ENCODE measurements at places on chromosomes 11 and 22.

- DNase-seq, result no peak
These were observed 146.8 kb downstream of the ENTHD1 start for GRCh38 chr22:39746600-39747262.

- DNase-seq, result no peak
These were observed 258.0 kb downstream of the TENM4 start for GRCh38 chr11:79182794-79183193.

GRCh38 chr11:121090145-121090721, 10.8 kb upstream of the TECTA start:
- no peak for DNase-seq

DNA sequence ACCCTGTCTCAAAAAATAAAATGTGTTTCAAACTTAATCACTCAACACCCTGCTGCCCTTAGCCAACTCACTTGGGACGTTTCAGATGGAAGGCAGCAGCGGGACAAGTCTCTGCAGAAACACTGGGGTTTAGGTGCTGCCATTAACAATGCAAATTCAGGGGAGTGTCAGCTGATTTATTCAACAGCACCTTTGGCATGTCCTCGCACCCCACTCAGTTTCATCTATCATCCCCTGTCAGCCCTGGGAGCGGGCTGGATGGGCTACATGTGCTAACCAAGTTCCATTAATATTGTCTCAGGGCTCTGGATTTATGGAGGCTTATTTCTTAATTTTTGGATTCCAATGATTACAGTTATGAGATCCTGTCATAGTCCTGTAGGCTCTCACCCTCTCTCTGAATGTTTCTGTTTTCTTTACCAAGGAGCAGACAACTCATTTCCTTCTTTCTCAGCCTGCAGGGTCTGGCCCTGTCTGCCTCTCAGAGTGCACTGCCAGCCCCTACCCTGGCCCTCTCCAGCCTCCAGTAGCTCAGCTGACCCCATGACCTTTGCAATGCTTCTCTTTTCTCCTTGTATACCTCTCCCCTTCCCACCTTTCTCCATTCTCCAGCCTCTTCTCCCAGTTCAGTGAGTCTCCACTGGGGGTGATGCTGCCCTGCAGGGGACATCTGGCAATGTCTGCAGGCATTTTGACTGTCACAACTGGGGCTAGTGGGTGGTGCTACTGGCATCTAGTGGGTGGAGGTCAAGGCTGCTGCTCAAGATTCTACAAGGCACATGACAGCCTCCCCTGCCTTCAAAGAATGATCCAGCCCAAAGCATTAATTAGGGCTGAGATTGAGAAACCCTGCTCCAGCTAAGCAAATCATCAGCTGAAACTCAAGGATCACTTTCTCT, 79.0 kb downstream of the APIP start:
- no peak for DNase-seq

- no peak for DNase-seq
These were observed 48.8 kb downstream of the SMCO4 start for GRCh38 chr11:93494357-93494756.

DNA sequence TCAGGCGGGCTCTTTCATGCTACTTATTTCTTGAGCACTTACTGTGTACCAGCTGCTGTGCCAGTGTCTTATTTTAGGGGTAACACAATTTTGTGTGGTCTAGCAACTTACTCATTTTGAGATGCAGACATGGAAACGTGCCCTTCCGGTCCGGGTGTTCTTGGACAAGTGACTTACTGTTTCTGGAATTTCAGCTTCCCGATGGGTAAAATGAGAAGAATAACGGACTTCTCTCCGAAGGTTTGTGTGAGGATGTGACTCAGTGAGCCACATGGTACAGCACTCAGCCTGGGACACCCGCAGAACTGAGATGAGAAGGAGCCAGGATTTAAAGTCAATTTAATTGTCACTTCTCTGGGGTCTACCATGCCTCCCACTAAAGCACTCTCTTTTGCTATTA, 114.5 kb upstream of the SYT13 start:
- DNase-seq, result no peak

DNA sequence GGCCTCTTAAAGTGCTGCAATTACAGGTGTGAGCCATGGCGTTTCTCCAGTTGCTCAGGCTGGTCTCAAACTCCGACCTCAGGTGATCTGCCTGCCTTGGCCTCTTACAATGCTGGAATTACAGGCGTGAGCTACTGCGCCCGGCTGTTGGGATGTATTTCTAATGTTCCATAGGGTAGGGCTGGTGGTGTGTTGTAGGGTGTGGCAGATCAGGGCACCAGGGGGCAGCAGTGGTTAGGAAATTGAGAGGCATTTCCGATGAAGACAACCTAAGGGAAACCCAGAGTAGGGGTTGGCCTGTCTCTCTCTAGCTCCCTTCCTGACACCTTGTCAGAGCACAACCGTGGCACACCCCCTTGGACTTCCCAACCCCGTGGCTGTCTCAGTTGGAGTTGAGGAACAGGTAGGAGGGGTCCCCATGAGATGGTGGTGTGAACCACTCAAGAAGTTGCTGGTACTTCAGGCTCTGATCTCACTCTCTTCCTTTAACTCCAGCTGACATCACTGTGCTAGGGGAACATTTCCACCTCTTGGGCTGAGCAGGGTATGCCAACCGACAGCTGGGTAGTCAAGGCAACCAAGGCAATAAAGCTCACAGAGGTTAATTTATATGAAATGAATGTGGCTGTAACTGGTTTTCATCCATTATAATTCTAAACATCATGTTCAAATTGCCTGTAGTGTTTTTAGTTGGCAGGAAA, 33.0 kb downstream of the YWHAH start:
- peak; percentile 63 for DNase-seq

- no peak for DNase-seq
These were observed 59.9 kb downstream of the LARGE1 start for GRCh38 chr22:33860386-33860785.

DNA sequence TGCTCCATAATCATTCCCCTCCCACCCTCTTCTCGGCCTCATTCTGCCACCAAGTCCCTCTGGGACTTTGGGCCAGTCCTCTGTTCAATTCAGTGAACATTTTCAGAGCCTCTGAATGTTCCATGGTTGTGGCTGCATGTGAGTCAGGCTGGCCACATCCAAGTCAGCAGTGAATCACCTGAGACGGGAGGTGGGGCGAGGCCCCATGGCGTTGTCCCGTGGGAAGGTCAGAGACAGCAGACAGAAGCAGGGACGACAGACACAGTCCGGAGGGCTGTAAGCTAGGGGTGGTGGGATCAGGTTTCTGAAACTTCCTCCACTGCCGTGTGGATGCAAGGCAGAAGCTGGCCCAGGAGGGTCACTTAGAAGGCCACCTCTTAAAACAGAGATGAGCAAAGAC, 324.8 kb downstream of the MN1 start:
- DNase-seq, result no peak

GRCh38 chr22:49701380-49702067, 126.1 kb downstream of the BRD1 start:
- peak; percentile 26 for DNase-seq

DNA sequence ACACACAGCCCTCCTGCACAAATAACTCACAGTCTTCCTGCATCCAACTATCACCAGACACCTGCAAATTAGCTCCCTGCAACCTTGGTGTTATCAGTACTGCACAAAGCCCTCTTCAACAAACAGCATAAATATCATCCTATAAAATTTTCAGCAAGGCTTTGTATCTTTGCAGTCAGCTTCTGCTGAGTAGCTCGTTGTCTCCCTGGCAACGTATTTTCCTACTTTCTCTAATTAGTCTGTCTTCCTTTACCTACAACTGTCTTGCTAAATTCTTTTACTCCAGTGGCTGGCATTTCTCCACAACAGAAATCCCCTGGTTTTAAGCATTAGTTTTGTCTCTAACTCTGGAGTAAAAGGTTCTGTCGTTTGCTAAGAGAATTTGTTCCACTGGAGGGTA, 3.9 kb downstream of the OR8D4 start:
- no peak for DNase-seq

- DNase-seq, result peak; percentile 68
These were observed 6.4 kb downstream of the LTBP3 start for GRCh38 chr11:65551572-65552387.

DNA sequence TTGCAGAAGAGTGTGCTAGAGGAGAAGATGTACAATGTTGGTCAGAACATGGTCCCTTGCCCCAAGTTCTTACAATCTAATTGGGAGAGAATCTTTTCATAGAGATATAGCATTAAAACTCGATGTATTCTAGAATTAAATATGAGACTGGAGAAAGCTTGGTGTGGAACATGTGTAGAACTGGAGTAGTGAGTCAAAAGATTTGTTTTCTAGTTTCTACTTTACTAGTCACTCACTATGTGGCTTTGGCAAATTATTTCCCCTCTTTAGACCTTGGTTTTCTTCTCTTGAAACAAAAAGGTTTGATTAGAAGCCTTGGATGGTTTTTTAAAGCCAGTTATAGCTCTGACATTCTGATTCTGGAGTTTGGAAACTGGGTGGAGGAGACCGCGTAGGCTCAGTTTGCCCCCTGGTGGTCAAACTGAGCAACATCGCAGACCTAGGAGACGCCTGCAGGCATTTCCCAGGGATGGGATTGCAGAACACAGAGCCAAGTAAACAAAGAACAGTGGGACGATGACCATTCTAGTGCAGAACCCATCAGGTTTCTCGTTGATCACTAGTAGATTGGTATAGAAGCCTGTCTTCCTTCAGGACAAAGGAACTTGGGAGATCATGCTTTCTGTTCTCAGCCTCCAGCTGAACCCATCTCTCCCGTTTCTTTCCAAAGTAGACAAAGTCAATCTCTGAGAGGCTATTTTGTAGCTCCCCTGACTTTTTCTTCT, 8.5 kb upstream of the CHRDL2 start:
- peak; percentile 67 for DNase-seq

DNA sequence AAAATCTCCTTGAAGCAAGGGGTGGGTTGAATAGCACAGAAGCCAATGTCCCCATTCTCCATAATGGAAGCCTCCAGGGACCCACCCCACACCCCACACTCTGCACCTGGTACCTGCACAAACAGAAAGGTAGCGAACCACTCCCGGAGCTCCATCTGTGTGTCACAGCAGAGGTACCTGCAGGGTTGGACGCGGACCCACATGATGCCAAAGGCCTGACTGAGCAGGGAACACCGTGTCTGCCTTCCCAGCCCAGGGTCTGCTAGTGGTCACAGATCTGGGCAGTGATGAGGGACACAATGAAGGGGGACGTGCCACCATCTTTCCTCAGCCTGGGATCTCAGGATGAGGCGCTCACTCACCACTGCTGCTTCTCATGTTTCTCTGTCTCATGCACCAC, 13.1 kb upstream of the PDE2A start:
- DNase-seq, result no peak

DNA sequence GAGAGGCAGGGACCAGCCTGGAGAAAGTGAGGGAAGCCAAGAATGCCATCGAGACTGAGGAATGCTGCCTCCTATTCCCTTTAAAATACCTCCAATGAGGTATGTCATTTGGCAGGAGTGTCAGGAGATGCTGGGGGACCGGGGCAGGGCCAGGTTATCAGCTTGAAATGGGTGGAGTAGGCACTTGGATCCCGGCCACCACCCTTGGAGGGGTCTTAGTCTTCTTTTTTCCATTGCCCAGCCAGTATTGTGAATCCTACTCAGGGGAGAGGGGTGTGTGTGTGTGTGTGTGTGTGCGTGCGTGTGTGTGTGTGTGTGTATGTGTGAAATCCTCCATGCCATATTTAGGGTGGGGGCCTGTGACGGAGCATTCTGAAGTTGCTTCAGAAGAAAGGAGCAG, 116.2 kb downstream of the ZBTB16 start:
- no peak for DNase-seq

GRCh38 chr11:10066441-10066840, 227.6 kb downstream of the SBF2 start:
- DNase-seq, result no peak

DNA sequence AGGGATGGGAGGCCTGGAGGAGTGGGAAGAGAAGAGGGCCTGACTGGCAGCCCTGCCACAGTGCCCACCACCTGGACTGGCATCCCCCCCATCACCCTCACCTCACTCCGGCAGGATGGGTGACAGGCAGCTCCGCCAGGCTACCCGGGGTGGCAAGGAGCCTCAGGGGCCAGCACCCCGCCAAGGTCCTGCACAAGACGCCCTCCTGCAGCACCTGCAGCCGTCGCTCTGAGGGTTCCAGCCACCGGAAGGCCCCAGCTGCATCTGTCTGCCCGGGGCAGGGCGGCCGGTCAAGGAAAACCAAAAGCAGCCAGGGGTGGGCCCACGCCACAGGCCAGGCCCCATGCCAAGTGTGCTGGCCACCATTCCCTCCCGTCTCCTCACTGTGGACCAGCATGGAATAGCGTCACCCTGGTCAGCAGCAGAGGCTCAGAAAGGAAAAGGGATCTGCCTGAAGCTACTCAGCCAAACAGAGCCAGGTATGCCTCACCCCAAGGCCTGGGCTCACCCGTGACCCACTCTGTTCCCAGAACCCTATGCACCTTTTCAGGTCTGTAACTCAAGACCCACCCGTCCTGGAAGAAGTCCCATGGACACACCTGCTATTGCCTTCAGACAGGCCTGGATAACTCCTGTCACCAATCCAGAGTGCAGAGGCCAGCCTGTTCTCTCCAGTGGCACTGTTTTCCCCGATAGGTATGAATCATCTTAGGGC, 7.0 kb downstream of the RHBDD3 start:
- DNase-seq, result no peak

- DNase-seq, result no peak
These were observed 156.4 kb downstream of the FAM181B start for GRCh38 chr11:82577246-82577645.

DNA sequence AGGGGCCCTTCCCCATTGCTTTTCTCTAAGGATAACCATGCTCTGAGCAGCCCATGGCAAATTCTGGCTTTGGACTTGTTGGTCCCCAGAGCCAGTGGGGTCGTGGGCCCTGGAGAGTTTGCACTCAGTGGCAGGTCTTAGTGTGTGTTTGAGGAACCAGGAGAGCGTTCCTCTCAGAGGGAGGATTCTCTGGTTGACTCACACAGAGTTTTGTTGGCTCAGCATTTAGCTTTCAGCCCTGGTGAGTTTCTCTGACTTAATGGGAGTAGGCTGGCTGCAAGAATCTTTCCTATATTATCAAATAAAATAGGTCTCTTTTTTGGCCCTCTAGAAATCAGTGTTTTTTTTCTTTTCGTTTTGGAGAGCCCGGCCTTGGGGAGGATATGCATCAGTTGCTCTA, 20.9 kb downstream of the ST14 start:
- no peak for DNase-seq

- DNase-seq, result no peak
These were observed 8.8 kb downstream of the RIN1 start for GRCh38 chr11:66327171-66328030.

DNA sequence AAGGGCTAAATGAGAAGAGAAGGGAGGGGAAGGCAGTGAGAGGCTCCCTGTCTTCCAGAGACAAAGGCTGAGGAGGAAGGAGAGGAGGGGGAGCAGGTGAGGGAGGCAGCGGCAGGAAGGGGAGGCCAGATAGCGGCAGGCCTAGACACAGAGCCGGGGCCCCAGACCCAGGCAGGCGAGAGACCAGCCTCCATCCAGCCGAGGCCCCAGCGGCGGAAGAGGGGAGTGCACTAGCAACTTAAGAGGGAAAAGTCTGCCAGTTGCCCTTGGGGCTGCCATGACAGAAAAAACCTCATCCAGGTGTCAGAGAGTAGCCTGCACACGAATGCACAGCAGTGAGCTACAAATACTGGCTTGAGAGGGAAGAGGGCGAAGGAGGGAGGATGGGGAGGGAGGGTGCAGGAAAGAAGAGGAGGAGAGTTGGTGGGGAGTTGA, 46.7 kb downstream of the IGLL1 start:
- no peak for DNase-seq

Measured in hematopoietic multipotent progenitor cell treated with erythropoietin and hydrocortisone succinate and interleukin-3 and kit ligand, for 15 days (in vitro differentiated cells).